ENCODE measurements at places on chromosomes 6 and 20.

DNA sequence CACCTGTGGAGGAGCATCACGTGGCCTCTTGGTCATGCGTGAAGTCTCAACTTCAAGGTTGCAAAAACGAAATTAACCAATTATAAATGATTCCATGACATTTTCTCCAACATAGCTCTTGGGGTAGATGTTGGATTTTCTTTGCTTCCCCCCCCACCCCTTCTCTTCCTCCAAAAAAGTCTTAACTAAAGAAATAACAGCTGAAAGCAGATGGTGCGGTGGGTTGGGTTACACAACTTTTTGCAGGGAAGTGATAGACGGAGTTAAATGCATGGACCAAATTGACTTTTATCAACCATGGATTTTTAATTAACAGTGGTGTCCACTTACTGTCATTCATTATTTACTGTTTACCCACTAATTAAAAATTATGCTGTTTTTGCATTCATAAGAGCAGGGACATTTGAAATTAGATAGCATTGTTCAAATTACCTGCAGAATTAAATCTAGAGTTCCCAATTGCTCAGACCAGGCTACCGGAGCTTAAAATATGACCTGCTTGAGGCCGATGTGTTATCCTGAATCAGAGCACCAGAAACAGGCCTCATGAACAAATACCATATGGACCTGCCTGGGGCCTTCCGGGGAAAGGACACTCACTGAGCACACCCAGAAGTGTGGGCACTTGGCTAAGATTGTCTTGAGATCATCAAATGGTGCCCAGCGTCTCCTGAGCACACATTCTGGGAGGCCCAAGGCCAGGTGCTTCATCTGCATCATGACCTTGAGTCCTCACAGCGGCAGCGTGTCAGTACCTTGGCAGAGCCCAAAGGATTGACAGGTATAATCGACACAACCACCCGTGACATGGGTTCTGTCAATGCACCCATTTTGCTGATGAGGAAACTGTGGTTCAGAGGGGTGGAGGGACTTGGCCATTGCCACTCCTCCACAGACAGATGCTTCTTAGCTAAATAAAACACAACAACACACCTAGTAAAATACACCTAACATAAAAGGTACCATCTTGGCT, 41.5 kb downstream of the APCDD1L start:
- no peak for DNase-seq

GRCh38 chr6:11214084-11214833, 18.2 kb downstream of the NEDD9 start:
- no peak for DNase-seq

DNA sequence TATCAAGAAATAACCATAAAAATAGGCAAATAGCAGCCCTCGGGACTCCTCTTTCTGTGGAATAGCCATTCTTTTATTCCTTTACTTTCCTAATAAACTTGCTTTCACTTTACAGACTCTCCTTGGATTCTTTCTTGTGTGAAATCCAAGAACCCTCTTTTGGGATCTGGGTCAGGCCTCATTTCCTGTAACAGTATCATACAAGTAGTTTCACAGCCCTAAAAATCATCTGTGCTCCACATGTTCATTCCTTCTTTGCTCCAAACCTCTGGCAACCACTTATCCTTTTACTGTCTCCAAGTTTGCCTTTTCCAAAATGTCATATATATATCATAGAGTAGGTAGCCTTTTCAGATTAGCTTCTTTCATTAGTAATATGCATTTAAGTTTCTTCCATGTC, 13.5 kb upstream of the NT5E start:
- no peak for DNase-seq

- DNase-seq = no peak
These were observed 94.8 kb downstream of the NFATC2 start for GRCh38 chr20:51447765-51448148.

- DNase-seq = no peak
These were observed 127.5 kb downstream of the CDKAL1 start for GRCh38 chr6:20661721-20662120.

DNA sequence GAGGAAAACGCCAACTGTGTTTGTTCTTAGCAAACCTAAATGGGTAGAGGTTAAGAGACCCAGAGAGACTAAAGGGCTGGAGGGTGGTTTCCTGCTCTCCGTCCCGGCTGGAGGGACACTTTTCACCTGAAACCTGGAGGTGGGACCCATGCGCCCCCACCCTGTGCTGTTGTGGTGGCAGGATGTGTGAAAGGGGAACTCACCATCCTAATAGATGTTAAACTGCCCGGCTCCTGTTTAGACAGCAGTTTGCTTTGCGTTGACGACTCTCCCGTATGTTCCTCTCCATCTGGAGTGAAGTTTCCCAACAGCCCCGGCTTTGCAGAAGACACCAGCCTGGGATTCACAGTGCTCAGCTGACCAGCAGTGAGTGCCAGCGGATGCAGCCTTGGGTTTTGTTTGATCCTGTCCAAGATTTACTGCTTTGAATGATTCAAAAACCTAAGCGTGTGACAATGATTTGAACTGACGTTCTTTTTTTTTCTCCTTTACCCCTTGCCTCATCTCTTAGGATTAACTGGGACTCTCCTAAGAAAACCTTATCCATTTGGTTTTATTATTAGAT, 66.0 kb downstream of the CDH4 start:
- no peak for DNase-seq

GRCh38 chr6:35552285-35552917, 39.7 kb upstream of the TULP1 start:
- peak; percentile 31 for DNase-seq

DNA sequence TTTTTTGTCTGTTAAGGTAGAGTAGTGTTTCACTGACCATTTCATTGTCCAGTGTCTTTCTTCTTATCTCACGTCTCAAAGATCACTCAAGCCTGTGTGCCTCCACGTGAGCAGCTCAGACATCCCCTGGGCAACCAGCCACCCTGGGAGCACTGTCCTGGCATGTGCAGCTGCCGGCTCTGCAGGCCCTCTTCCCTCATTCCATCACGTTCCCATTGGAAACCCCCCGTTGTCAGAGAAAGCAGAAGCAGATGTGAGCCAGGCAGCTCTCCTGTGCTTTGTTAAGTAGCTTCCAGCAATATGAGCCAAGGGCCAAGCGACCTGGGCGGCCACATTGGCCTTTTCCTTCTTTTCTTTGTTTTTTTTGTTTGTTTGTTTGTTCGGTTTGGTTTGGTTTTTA, 233.2 kb upstream of the SYNDIG1 start:
- DNase-seq = peak; percentile 18

DNA sequence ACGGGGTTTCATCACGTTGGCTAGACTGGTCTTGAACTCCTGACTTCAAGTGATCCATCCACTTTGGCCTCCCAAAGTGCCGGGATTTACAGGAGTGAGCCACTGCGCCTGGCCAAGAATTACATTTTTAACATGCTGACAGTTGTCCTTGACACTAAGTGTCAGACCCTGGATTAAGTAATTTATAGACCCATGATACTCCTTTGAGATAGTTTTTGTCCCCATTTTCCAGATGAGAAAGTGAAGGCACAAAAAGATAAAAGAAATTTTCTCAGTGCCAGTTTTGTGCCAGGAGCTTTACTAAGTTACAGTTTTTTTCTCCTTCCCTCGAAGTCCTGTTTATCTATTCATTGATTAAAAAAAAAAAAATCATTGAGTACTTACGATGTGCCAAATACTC, 9.8 kb upstream of the EDEM2 start:
- no peak for DNase-seq

- DNase-seq = no peak
These were observed 42.3 kb downstream of the PDYN start for GRCh38 chr20:1951436-1952115.

DNA sequence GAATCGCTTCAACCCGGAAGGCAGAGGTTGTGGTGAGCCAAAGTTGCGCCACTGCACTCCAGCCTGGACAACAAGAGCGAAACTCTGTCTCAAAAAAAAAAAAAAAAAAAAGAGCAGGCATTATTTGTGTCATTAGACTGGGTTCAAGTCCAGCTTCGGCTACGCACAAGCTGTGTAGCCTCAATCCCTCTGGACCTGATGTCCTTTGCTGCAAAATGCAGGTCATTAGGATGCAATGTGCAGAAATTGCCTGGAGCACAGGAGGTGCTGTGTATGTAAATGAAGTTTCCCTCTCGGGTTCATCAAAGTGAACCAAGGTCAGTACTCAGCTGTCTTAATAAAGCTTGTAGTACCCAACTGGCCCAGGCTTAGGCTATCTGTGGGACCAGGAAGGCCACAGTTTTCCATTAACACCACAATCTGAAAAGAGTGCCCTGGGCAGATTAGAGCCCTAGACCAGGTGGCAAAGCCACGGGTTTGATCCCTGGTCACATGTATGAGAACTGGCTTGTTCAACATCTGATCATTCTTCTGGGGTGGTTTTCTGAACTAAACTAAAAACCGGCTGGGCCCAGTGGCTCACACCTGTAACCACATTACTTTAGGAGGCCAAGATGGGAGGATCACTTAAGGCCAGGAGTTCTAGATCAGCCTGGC, 155.3 kb downstream of the ZMYND8 start:
- DNase-seq = no peak

DNA sequence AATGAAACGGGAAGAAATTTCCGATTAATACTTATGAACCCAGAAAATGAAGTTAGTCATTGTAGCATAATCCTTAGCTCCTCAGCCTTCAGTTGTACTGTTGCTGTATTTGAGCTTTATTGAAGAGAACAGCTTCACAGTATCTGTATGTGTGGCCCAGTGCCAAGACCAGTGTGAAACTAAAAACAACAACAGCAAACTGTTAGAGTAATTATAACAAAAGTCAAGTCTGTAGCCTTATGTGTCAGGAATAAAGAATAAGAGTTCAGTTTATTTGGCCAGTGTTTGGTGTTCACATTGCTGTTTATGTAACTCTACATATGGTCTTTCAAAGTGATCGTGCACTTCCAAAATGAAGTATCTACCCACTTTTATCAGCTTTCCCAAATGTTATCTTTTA, 70.9 kb downstream of the ARID1B start:
- no peak for DNase-seq

DNA sequence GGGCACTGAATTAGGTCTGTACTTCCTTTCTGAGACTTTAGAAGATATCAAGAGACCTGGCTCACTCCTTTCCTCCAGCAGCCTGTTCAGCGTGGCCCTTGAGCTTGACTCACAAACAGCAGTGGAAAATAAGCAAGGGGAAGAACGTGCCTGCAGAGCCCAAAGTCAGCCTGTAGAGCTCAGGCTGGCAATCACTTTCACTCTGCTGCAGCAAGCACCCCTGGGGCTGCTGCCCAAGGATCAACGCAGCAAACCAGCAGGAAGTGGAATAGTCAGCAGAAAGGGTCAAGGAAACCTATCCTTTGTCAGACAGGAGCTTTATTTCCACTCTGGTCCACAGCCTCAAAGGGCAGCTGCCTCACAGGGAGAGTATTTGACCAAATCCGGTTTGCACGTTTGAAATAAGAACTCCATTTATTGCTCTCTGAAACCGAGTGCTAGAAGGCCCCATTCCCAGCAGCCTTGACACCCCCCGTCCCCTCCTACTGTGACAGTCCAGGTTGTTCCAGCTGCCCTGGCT, 77.4 kb downstream of the PRDM1 start:
- DNase-seq = peak; percentile 72

DNA sequence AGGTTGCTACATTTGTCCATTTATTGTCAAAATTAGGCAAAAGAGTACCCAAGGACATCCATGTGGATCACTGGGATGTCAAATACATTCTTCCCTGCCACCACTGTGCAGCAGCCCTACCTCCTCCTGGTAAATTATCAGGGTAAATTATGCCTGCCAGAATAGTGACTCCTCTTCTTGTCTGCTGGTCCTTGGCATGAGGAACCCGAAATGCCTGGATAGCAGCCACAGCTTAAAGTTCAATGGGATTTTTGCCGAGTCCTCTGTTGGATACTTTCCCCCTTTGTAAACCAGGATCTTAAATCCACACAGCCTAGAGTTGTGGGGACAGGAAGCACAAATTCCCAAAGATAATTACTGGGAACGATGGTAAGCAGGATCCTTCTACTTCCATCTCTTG, 173.3 kb downstream of the RFX6 start:
- no peak for DNase-seq

All from fibroblast of skin of back (primary cell).